ENCODE measurements at places on chromosomes 16 and 17. TPM values are rescaled to one million over a fixed set of nuclear protein-coding genes. Genes with fewer than 3 reads are reported as not detected.

GRCh38 chr16:19936441-19936840, 51.8 kb upstream of the GPRC5B start:
- no peaks in the 10 kb centered on the region for H3K36me3 ChIP-seq
- no peak overlapping the region for H3K4me3 ChIP-seq
- DNase-seq: no peak
- no peak overlapping the region for H3K27ac ChIP-seq
- no peaks in the 10 kb centered on the region for H3K27me3 ChIP-seq

DNA sequence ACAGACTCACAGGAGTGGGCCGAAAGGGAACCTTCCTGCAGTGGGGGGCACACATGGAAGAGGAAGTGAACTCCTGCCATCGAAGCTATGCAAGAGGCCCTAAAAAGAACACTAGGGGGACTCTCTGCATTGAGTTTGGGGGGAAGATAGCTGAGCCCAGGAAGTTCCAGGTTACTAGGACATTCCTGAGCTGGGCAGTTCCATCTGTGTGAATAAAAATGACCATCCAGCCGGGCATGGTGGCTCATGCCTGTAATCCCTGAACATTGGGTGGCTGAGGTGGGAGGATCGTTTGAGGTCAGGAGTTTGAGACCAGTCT, 211.8 kb downstream of the ZNF423 start:
- no peak overlapping the region for H3K27ac ChIP-seq
- no peaks in the 10 kb centered on the region for H3K27me3 ChIP-seq
- no peak for DNase-seq
- no peaks in the 10 kb centered on the region for H3K36me3 ChIP-seq
- no peak overlapping the region for H3K4me3 ChIP-seq

DNA sequence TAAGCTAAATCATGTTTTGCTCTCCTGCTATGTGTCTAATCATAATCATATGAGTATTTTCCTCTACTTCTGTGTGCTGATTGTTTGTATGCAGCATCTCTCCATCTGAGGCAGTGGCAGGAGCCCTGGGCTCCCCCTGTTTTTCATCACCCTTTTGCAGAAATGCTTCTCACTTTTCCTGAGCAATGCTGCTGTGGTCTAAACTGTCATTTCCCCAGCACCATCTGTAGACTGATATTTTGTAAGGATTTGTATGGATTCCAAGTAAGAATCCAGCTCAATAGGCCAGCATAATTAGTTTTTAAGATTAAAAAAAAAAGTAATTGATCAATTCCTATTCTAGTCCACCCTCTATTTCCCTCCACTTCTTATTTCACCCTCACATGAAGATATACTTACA, 257.0 kb upstream of the CPHXL start:
- DNase-seq: no peak
- H3K27ac ChIP-seq: no peak overlapping the region
- no peaks in the 10 kb centered on the region for H3K4me1 ChIP-seq
- no peaks in the 10 kb centered on the region for H3K36me3 ChIP-seq
- H3K4me3 ChIP-seq: no peak overlapping the region

Gene DNASE1L2
- total RNA-seq: 0.32 TPM

- no peak overlapping the region for H3K4me3 ChIP-seq
- H3K4me1 ChIP-seq: no peaks in the 10 kb centered on the region
- DNase-seq: no peak
- H3K36me3 ChIP-seq: no peaks in the 10 kb centered on the region
- H3K27me3 ChIP-seq: no peaks in the 10 kb centered on the region
Observed at GRCh38 chr16:85199069-85199725, 86.9 kb upstream of the CIBAR2 start.

Gene CCL15
- total RNA-seq: not detected

DNA sequence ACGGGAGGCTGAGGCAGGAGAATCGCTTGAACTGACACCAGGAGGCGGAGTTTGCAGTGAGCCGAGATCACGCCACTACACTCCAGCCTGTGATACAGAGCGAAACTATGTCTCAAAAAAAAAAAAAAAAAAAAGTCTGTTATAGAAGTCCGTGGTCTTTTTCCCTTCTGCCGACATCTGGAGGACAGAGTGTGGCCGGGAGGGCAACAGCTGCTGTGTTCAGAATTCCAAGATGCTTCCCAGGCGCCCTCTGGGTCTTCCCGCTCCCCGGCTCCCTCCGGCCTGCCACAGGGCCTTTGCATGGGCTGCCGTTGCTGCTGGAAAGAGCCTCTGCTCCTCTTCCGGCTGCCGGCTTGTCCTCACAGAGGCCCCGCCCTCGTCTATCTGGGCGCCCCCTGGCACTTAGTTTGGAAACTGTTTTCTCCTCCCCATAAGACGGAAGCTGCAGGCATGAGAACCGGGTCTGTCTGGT, 2.4 kb upstream of the CACNA1H start:
- H3K4me3 ChIP-seq: no peak overlapping the region
- H3K36me3 ChIP-seq: no peaks in the 10 kb centered on the region
- peak; percentile 45 for DNase-seq
- H3K27ac ChIP-seq: no peak overlapping the region
- H3K27me3 ChIP-seq: peaks cover 6% of the 10 kb centered on the region

Gene TEKT5
- 0.43 TPM for total RNA-seq

DNA sequence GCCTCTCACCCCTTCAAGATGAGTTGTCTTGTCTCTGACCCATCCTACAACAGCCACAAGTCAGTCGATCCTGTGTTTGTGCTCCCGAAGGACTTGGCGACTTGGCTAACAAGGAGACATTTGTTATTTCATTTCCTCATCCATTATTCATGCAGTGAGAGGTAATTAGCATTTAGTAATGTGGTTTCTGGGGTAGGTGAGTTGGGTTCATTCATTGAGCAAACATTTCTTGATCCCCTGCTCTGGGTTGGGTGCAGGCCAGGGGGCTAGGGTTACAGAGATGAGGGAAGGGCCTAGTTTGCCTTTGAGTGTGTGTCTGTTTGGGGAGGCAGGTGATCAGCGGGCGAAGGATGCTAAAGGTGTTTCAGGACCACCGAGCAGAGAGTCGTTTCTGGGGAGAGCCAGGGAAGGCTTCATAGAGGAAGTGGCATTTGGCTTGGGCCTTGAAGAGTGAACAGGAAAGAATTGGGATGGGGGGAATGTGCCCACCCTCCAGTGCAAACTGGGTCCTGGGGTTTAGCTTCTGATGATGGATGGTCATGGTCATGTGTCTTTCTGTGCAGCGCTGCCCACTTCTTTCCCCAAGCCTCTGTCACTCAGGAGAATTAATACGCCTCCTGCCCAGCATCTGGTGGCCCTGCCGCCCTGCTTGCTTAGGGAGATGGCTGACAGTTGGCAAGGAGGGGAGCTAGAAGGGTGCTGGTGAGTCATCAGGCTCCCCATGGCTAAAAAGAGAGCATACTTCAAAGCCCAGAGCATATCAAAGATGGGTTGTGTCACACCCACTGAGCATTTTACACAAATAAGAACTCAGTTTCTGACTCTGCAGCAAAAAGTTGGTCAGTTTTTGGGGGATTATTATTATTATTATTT, 38.5 kb downstream of the MSI2 start:
- no peak overlapping the region for H3K4me3 ChIP-seq
- H3K27ac ChIP-seq: peak overlapping the region; percentile 55
- peaks cover 37% of the 10 kb centered on the region for H3K36me3 ChIP-seq
- DNase-seq: peak; percentile 70

Gene FN3KRP
- total RNA-seq: 32.8 TPM

Gene AGRP
- not detected for total RNA-seq

DNA sequence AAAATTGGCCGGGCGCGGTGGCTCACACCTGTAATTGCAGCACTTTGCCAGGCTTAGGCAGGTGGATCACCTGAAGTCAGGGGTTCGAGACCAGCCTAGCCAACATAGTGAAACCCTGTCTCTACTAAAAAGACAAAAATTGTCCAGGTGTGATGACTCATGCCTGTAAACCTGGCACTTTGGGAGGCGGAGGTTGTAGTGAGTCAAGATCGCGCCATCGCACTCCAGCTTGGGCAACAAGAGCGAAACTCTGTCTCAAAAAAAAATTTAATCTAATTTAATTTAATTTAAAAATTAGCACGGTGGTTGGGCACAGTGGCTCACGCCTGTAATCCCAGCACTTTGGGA, 1.6 kb upstream of the HBQ1 start:
- H3K4me1 ChIP-seq: peaks cover 12% of the 10 kb centered on the region
- no peak overlapping the region for H3K4me3 ChIP-seq
- peaks cover 40% of the 10 kb centered on the region for H3K27me3 ChIP-seq
- H3K27ac ChIP-seq: no peak overlapping the region
- H3K36me3 ChIP-seq: no peaks in the 10 kb centered on the region

Gene IRX3
- not detected for total RNA-seq

DNA sequence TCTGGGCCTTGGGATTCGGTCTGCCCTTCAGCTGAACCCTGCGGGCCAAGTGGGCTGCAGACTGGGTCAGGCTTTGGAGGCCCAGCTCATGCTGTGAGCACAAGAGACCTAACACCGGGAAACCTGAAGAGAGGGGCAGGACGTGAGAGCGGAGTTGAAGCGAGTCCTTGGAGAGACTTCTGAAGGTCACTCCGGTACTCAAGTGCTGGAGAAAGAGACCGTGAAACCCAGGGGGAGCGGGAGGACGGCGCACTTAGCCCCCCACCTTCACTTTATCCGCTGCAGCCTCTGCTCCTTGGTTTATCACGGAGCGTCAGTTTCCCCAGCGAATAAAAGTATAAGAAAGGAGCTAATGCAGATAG, 361 bp downstream of the UQCRC2 start:
- peaks cover 45% of the 10 kb centered on the region for H3K36me3 ChIP-seq
- peaks cover 55% of the 10 kb centered on the region for H3K4me1 ChIP-seq
- peak overlapping the region; percentile 98 for H3K27ac ChIP-seq
- DNase-seq: no peak

DNA sequence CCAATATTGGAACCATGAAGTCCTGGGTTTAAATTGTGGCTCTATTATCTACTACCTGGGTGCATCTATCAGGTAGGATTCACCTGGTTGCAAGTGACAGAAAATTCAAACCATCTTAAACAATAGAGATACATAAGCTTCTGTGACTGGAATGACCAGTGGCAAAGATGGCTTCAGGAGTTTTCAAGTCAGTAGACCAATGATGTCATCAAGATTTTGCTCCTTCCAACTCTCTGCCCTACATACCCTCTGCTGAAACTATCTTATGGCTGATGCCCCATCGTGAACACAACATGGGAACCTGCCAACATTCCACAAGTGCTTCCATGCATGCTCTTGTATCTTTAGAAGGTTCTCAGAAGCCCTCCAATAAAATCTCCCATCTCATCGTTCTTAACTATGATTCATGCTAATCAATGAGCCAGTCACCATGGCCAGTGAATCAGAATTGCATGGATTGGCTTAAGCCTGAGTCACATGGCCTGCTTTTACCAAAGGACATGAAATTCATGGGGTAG, 180.9 kb downstream of the GRIN2A start:
- no peak overlapping the region for H3K27ac ChIP-seq
- no peaks in the 10 kb centered on the region for H3K27me3 ChIP-seq
- no peak for DNase-seq
- H3K4me1 ChIP-seq: no peaks in the 10 kb centered on the region
- H3K4me3 ChIP-seq: no peak overlapping the region

Gene MYH1
- total RNA-seq: not detected

DNA sequence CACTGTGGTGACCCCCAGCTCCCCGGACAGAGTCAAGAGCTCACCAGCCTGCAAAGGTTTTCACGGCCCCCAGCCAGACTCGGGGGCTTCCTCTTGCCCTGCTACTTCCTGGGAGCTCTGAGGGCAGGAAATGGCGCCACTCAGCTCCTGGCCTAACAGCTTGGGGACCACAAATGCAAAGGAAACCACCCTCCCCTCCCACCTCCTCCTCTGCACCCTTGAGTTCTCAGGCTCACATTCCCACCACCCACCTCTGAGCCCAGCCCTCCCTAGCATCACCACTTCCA, 375 bp upstream of the SPN start:
- no peaks in the 10 kb centered on the region for H3K27me3 ChIP-seq
- peak overlapping the region; percentile 93 for H3K4me3 ChIP-seq
- peak; percentile 78 for DNase-seq
- H3K36me3 ChIP-seq: peaks cover 44% of the 10 kb centered on the region
- peaks cover 46% of the 10 kb centered on the region for H3K4me1 ChIP-seq

DNA sequence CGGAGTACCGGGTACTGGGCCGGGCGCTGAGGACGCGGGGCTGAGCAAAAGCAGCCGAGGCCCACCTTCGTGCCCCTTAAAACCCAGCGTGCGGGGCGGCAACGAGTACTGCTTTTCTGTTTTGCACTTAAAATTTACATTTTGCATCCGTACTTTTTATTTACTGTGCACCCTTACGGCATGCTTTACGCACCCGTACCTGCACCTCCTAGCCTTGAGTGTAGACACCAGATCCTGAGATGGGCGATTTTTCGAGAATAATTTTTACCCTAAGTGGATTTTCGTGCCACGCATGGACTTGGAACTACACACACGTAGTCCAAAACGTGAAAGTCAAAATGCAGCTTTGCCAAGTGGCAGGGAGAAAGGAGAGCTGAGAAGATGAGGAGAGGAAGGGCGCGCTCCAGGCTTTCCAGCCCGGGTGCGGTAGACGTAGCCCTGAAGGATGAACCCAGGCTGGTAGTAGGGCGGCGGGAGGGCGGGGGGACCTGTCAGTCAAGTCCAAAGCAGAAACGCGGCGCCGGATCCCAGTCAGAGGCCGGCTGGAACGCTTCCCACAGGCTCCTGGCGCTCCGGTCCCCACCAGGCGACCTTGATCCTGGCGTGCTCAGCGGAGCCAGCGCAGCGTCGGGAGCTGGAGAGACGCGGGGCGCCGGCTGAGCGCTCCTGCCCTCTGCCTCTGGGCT, 1.2 kb upstream of the CBLN1 start:
- H3K36me3 ChIP-seq: no peaks in the 10 kb centered on the region

Gene KRTAP4-4
- not detected for total RNA-seq

Gene ASGR1
- total RNA-seq: 2.6 TPM

Gene CALB2
- not detected for total RNA-seq

DNA sequence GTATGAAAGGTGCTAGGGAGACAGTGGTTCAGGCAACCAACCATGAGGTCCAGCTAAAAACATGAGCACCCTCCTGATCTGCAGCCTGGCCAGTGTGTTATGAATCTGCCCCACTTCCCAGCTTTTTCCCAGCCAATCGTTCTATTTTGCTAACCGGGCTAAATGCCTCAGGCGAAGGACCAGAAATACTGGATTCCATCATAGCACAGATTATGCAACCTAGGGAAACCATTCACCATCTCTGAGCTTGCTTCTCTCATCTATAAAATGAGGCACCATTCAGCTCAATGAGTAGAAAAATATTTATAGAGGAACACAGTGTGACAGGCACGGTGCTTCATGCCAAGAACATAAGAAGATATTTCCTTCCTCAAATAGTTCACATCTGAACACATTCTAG, 45.2 kb upstream of the NUDT7 start:
- H3K4me3 ChIP-seq: no peak overlapping the region
- H3K27ac ChIP-seq: no peak overlapping the region
- no peaks in the 10 kb centered on the region for H3K4me1 ChIP-seq
- no peak for DNase-seq
- H3K36me3 ChIP-seq: no peaks in the 10 kb centered on the region

GRCh38 chr16:68948230-68948910, 105.0 kb downstream of the TANGO6 start:
- H3K4me1 ChIP-seq: no peaks in the 10 kb centered on the region
- H3K36me3 ChIP-seq: peaks cover 25% of the 10 kb centered on the region
- no peak overlapping the region for H3K27ac ChIP-seq

- no peak overlapping the region for H3K4me3 ChIP-seq
- no peak for DNase-seq
- no peaks in the 10 kb centered on the region for H3K4me1 ChIP-seq
- H3K27me3 ChIP-seq: peaks cover 14% of the 10 kb centered on the region
Observed at GRCh38 chr16:77277141-77277540, 77.9 kb downstream of the SYCE1L start.
